ENCODE measurements at places on chromosomes 2 and 18. TPM values are rescaled to one million over a fixed set of nuclear protein-coding genes. Genes with fewer than 3 reads are reported as not detected.

TRIM43 gene
- not detected for total RNA-seq

HS1BP3 gene
- 10.6 TPM for total RNA-seq

ARHGEF4 gene
- total RNA-seq, result not detected

ADGRF3 gene
- total RNA-seq, result not detected

FOXI3 gene
- total RNA-seq, result not detected

YWHAQ gene
- total RNA-seq, result 189 TPM

ESPNL gene
- 1.0 TPM for total RNA-seq

DCTN1 gene
- 95.0 TPM for total RNA-seq

ALMS1 gene
- 67.3 TPM for total RNA-seq

SCYGR4 gene
- not detected for total RNA-seq

TXNDC9 gene
- total RNA-seq, result 57.2 TPM

VWA3B gene
- total RNA-seq, result not detected

PTH2R gene
- not detected for total RNA-seq

LRRC30 gene
- total RNA-seq, result not detected

RND3 gene
- not detected for total RNA-seq

GAREM1 gene
- total RNA-seq, result 0.11 TPM

RAX gene
- not detected for total RNA-seq

PDCD1 gene
- total RNA-seq, result 0.07 TPM

CAVIN2 gene
- total RNA-seq, result 3.1 TPM

SP140 gene
- total RNA-seq, result 24.2 TPM

KLF11 gene
- total RNA-seq, result not detected

POTEI gene
- total RNA-seq, result 0.87 TPM

CHRND gene
- not detected for total RNA-seq

SPP2 gene
- total RNA-seq, result not detected

KCNIP3 gene
- not detected for total RNA-seq

SERPINB7 gene
- 2.8 TPM for total RNA-seq

CNTNAP5 gene
- 0.25 TPM for total RNA-seq

SLC4A3 gene
- total RNA-seq, result not detected

RAPH1 gene
- total RNA-seq, result not detected
